Kidney epithelial cell (primary cell): ENCODE measurements at places on chromosomes 3 and 15. TPM values are rescaled to one million over a fixed set of nuclear protein-coding genes. Genes with fewer than 3 reads are reported as not detected.

CCRL2 gene
- total RNA-seq: 0.29 and 0.48 TPM in 2 replicates

NMNAT3 gene
- 6.6 and 8.6 TPM in 2 replicates for total RNA-seq

- DNase-seq: no peak
Measured at GRCh38 chr3:94063496-94064119, 747 bp downstream of the NSUN3 start.

DNA sequence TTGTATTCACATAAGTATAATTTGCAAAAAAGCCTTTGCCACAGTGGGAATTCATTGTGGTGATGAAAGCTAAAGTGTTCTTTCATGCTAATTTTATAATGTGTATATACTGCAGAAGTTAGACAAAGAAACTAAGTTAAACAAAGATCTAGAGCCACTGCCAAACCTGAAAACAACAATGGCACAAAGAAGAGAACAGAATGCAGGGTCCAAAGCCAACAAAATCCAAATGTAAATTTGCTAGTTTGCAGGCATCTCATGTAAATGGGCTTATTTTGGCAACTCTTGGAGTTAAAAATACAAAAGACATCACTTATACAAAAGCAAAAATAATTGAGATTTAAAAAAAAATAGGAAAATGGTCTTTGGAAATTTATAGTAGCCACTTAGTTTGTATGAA, 123.0 kb downstream of the TCF12 start:
- DNase-seq: no peak

AP3B2 gene
- total RNA-seq: 0.54 and 0.75 TPM in 2 replicates
